ENCODE measurements at places on chromosomes 7 and 10. TPM values are rescaled to one million over a fixed set of nuclear protein-coding genes. Genes with fewer than 3 reads are reported as not detected.

DNA sequence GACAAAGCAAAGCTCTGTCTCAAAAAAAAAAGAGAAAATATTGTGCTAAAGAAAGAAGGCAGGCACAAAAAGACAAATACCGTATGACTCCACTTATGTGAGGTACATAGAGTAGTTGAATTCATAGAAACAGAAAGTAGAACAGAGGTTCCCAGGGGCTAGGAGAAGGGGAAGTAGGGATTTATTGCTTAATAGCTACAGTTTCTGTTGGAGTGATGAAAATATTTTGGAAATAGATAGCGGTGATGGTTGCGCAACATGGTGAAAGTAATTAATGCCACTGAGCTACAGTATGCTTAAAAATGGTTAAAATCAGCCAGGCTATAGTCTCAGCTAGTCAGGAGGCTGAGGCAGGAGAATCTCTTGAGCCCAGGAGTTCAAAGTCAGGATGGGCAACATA is 18.5 kb upstream of the NPFFR1 start:
- no peak for DNase-seq

- no peak for DNase-seq
Measured at GRCh38 chr7:158140538-158141220, 446.9 kb downstream of the PTPRN2 start.

CFAP43 gene
- total RNA-seq = 0.07 TPM

DNA sequence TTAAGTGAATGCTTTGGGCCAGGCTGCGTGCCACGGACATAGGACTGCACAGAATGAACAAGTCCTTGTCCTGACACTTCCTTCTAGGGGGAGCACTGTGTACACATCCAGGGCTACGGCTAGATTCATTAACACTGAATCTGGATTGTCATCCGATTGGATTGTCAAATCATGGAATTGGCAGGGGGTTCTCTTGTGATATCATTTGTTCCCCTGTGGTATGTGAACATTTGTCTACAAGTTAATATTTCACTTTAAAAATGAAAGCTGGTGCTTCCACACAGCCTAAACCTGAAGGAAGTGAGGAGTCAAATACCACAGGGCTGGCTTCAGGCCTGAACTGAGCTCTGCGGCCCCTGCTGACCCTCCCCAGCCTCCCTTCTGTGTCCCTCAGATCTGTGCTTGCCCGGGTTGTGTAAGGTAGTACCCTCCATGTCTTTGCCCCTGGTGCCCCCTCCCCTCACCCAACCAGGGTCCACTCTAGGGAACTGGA is 75.6 kb downstream of the SNX10 start:
- DNase-seq = no peak

MYH16 gene
- total RNA-seq = 0.78 TPM

DNA sequence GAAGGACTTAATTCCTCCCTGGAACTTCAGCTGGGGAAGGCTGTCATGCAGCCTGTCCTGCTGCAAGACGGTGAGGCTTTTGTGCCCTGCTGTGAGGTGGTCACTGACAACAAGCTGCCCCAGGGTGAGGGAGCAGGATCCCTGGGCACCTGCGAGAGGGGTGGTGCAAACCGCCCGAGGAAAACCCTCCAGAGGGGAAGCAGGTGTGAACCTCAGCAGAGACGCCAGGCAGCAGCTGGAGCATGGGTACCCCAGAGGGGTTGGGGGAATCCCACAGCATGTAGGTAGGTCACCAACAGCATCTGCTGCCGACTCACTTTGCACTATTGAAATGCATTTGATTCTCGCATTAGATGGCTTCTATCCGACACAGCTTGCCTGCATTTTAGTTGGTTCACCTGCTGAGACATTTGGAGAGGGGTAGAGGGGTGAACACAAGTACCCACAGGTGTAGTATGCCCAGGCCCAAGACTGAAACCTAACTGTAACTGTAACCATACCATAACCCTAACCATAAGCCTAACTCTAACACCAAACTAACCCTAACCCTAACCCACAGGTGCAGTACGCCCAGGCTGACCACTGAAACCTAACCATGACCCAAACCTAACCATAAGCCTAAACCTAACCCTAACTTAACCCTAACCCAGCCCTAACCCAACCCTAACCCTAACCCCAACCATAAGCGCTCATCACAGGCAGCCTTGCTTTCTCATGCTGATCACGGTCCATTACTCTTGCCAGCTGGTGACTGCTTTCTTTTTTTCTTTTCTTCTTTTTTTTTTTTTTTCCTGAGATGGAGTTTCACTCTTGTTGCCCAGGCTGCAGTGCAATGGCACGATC is 85.9 kb downstream of the ELFN1 start:
- no peak for DNase-seq

- no peak for DNase-seq
Measured at GRCh38 chr10:68296843-68297663, 34.8 kb upstream of the HNRNPH3 start.

UROS gene
- total RNA-seq = 101 TPM

OR2A5 gene
- not detected for total RNA-seq

- no peak for DNase-seq
Measured at GRCh38 chr10:73448384-73448783, 15.0 kb upstream of the MSS51 start.

FBXL13 gene
- 2.9 TPM for total RNA-seq

CCL24 gene
- total RNA-seq = not detected

MTPN gene
- 129 TPM for total RNA-seq

DNA sequence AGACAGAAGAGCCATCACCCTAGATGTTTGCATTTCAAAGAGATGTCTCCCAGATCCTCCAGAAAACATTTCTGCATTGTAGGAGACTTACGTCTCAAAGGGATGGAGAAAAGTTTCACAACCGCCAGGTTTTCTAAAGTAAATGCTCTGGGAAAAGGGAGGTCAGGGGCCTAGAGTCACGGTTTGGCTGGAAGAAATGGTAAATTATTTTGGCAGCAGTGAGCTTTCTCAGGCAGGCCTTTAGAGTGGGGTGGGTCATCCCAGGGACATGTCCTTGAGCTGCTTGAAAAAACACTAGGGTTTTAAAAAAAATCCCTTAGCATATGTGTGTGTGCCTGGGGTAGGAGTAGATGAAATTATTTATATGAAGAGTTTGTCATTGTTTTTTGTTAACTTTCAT is 728.8 kb downstream of the TYW1 start:
- no peak for DNase-seq

- DNase-seq = no peak
Measured at GRCh38 chr10:130387936-130388580, 251.9 kb downstream of the GLRX3 start.

Measured in A172 (cell line).